ENCODE measurements at places on chromosomes 7 and 10. TPM values are rescaled to one million over a fixed set of nuclear protein-coding genes. Genes with fewer than 3 reads are reported as not detected.

CFTR gene
- 0.16 TPM for total RNA-seq

GPR15LG gene
- not detected for total RNA-seq

CD36 gene
- total RNA-seq: 34.0 TPM

C10orf105 gene
- under 0.01 TPM for total RNA-seq

DNA sequence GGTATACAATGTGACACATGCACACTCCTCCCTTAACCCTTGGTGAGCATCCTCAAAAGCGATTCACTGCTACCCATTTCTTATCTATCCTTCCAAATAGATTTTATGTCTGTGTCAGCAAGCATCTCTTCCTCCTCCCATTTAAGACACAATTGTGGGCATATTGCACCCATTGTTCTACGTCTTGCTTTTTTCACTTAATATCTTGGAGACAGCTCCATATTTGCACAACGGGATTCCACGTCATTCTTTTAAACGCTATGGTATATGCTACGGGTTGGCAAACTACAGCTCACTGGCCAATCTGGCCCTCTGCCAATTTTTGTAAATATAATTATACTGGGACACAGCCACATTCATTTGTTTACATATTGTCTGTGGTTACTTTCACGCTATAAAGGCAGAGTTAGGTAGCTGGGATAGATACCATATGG is 88.6 kb downstream of the RNF216 start:
- no peak for DNase-seq

GRCh38 chr7:126657599-126658358 is 595.0 kb downstream of the GRM8 start:
- no peak for DNase-seq

GRCh38 chr7:55193245-55193644 is 171.9 kb upstream of the LANCL2 start:
- no peak for DNase-seq

DNA sequence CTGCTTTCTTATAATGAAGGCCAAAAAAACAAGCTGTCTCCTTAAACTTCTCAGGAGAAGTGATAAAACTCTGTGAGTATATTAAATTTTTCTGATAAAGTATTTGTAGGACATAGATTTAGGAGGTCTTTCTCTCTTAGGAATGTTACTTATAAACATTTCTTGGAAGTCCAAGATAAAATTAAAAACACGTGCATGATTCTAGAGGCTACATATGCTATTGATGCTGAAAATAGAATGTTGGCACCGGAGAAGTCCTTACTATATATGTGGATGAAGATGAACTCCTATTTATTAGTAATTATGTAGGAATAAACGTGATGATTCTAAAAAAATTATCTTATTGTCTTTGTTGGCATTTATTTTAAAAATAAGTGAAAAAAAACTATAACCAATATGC is 241.3 kb upstream of the LRRTM3 start:
- no peak for DNase-seq
